ENCODE measurements at places on chromosomes 6 and 20.

DNA sequence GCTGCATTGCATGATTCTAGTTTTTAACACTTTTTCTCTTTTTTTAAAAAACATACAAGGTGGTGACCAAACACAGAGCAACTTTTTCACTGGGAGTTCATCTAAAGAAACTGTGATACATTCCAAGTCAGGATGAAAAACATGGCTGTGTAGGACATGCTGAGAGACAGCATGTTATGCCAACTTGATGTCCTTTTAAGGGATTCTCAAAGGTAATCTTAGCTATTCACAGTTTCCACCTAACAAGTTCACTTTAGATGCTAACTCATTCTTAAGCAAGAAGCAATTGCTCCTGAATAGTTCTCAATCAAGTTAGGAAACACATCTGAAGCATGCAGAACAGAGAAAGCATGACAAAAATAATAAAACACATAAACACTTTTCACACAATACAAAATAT, 3.3 kb downstream of the ASCC3 start:
- no peak for DNase-seq

DNA sequence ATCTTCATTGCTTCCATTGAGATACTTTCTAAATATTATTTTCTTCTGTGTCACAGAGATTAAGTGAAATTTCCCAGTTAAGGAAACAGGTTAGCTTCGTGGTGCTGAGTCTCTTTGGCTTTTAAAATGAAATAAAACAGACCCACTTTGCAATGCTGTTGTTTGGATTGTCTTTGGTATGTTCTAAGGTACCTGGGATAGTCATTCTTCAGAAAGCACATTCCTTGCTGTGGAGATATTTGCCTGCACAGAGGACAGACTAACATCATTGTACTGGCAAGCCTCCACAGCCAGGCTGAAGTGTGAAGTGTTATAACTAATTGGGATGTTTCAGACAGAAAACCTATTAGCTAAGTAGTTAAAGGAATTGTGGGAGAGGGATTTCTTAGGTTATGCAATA, 148.8 kb upstream of the EPHA7 start:
- no peak for DNase-seq

DNA sequence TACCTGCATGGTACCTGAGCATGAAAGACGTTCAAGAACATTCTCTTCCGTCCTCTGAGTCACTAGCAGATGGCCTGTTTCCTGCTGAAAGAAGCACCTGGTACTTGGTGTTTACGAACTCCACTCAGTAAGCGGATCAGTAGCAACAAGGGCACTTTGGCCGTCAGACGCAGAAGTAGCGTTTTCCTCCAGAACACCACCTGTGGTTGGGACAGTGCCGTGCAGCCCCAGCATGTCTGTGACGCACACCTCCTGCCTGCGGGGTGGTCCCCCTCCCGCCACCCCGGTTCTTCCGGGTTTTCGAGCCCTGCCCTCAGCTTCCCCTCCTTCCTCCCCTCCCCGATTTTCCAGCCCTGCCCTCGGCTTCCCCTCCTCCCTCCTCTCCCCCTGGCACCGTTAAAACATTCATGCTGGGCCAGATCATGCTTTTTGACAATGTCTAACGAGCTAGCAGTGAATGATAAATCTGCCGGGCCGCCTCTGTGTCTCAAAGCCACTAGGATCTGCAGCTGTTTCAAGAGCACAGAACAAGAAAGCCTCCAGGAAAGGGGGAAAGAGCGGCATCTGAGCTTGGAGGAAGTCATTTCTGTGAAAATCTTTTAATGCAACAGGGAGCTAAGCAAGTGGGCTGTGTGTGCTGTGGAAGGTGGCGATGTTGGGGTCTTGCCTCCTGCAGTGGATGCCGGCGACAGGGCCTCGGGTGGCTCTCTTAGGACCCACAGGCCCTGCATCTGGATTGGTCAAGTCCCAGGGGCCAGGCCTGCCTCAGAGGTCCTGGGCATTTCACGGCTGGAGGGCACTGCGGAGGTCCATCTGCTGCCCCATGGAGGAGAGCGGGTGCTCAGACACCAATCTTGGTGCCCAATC, 207.9 kb downstream of the ERMARD start:
- peak; percentile 76 for DNase-seq

- no peak for DNase-seq
Measured at GRCh38 chr6:162090734-162091133, 636.8 kb downstream of the PRKN start.

- no peak for DNase-seq
Measured at GRCh38 chr20:47031821-47032220, 137.2 kb downstream of the EYA2 start.

GRCh38 chr6:123770247-123770949, 33.3 kb upstream of the NKAIN2 start:
- no peak for DNase-seq

GRCh38 chr6:32079566-32080290, 29.4 kb downstream of the TNXB start:
- DNase-seq: no peak

- DNase-seq: no peak
Measured at GRCh38 chr6:80335121-80335531, 228.7 kb downstream of the BCKDHB start.

GRCh38 chr6:100105138-100105537, 111.1 kb upstream of the MCHR2 start:
- no peak for DNase-seq

DNA sequence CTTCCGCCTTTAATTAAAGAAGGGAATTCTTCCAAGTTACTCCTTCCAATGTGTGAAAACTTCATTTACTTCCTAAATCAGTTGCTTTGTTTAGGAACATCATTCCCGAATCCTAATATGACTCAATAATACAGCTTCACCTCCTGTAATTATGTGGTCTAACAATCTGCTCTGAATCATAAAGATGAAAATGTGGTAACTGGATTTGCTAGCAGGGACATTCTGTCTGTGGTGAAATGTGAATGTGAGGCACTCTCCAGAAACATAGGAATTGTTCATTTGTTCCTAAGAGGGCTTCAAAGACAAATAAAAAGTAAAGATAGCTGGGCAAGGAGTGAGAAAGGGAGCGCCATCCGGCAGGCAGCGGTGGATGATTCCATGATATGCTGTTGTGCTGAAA, 678.1 kb downstream of the KIF16B start:
- no peak for DNase-seq

DNA sequence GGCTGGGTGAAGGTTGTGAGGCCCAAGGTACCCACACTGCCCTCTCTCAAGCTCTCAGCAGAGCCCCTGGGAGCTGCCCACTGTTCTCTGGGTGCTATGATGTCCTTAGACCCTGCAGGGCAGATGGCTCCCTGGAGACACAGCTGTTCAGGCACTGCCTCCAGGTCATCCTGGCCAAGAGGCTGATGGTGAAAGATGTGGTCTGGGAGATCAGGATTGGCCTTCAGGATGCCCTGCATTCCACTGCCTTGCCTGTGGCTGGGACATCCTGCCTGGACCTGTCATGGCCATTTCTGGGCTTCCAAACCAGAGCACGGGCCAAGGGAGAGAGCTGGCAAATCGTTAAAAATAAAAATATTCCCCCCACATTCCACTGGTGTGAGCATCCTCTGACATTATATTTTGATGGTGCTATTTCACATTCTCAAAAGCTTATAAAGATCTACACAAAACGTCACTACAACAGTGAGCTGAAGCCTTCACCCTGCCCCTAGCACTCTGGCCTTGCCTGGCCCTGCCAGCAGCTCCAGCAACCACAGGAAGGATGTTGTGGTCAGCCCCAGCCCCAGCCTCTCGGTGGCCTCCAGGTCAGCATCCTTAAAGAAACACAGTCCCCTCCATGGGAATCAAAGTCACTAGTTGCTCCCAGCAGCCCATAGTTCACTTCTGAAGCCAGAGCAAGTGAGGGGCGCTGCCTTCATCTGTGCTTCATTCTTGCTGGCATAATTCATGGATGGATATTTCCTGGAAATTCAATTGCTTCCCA, 13.5 kb upstream of the KCNK16 start:
- no peak for DNase-seq

GRCh38 chr20:17738154-17738553, 38.4 kb downstream of the BANF2 start:
- no peak for DNase-seq

- no peak for DNase-seq
Measured at GRCh38 chr6:139638179-139638941, 263.9 kb upstream of the CITED2 start.

DNA sequence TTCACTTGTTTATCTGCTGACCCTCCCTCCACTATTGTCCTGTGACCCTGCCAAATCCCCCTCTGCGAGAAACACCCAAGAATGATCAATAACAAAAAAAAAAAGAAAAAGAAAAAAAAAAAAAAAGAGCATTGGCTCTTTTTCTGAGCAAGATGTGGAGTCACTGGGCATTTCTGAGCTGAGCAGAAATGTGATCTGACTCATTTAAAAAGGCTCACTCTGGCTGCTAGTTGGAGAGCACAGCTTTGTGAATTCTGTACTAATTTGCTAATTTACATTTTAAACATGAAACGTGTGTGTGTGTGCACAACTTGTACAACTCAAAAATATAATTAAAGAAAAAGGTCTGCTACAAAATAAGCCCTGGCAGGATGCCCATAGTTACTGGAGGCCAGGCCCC, 20.2 kb downstream of the SCML4 start:
- no peak for DNase-seq

DNA sequence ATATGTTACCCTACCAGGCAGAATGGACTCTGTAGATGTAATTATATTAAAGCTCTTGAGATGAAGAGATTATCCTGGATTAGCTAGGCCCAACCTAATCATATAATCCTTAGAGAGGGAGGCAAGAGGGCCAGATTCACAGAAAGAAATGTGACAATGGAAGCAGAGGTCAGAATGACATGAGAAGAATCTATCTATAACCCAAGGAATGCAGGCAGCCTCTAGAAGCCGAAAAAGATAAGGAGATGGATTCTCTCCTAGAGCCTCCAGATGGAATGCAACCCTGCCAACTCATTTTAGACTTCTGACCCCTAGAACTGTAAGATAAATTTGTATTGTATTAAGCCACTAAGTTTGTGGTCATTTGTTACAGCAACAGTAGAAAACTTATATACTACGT, 12.3 kb downstream of the PXT1 start:
- no peak for DNase-seq

GRCh38 chr20:59154317-59155013, 9.2 kb upstream of the ZNF831 start:
- no peak for DNase-seq

DNA sequence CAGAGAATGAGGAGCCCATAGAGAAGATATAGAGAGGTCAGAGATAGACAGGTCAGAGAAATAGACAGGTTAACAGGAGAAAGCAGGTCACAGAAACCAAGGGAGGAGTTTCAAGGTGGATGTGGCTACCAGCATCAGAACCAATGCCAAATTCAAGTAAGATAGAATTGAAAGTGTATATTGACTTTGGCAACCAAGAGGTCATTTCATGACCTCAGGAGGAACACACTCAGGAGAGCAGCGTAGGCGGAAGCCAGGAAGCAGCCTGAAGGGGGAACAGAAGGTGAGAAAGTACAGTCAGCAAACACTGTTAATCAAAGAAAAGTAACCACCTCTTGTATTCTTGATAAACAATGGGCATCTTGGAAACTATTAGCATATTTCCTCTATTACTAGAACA, 33.9 kb upstream of the ALDH8A1 start:
- no peak for DNase-seq

DNA sequence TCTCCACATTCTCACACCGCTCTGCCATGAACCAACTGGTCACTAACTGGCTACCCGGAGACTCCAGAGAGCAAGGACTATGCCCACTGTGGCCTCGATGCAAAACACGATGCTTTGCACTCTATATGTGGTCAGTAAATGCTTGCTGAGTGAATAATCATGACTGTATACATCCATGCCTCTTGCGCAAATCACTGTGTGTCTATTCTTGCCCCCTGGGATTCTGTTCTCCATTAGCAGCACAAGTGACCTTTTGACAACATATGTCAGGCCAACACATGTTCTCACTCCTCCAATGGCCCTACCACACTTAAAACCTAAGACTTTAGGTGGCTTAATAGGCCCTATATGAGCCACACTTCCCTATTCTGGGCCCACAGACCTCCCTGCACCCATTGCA, 16.9 kb downstream of the KIF16B start:
- DNase-seq: no peak

- no peak for DNase-seq
Measured at GRCh38 chr6:164533045-164533362, 776.4 kb downstream of the C6orf118 start.

DNA sequence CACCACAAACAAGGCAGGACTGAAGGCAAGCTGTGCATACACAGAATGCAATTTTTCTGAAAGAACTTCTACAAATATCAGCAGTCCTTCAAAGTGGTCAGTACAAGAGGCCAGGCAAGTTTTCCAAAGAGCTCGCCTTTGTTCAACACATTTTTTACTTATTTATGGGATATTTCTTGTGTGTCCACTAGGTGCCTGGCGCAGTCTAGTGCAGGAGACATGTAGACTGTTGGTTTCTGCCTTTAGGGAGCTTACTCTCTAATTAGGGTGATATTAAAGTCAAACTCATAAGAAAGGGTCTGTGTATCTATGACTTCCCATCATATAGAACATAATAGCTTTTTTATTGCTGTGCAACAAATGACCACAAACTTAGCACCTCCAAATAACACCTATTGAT, 21.2 kb upstream of the VEGFA start:
- DNase-seq: no peak

DNA sequence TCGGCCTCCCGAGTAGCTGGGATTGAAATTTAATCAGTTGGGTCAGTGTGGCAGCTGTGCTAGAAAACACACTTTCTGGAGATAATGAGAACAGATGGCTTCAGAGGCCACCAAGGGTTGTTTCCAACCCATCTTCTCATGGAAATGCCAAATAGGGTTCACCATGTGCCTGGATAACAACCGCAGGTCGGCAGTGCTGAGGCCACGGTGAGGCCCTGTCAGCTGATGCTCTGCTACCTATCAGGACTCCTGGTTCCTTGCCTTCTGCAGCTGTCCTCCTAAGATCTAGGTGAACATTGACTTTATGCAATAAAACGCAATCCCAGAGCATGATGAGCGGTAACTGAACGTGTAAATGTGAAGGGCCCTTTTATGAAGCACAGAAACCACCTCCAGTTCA, 139.3 kb upstream of the SNX9 start:
- DNase-seq: no peak

GRCh38 chr20:40631119-40631631, 57.9 kb downstream of the MAFB start:
- DNase-seq: peak; percentile 61

DNA sequence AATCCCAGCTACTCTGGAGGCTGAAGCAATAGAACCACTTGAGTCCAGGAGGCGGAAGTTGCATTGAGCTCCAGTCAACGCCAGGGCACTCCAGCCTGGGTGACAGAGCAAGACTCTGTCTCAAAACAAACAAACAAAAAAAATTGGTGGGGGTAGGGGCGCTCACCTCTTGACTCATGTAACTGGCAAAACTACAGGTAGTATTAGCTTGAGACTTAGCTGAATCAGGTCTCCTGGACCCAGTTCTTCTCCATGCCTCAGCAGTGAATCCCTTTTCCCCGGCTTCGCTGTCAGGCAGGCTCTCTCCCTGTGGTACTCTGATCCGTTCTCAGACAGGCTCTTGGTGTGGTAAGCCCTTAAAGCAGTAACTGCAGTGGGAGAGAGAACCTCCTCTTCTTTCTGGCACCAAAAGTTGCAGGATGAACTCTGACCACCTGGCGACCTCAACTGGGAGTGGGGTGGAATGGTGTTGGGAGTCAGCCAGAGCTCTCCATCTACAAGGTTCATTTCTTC, 12.9 kb downstream of the SLC9A8 start:
- DNase-seq: no peak

Data from suprapubic skin (tissue), 4 donors.